Neural crest cell (in vitro differentiated cells): ENCODE measurements at places on chromosomes 4 and X. TPM values are rescaled to one million over a fixed set of nuclear protein-coding genes. Genes with fewer than 3 reads are reported as not detected.

GRCh38 chrX:72208126-72208800, 26.7 kb downstream of the PIN4 start:
- H3K4me3 ChIP-seq, result no peak overlapping the region
- no peak for DNase-seq
- H3K27ac ChIP-seq, result no peak overlapping the region
- no peaks in the 10 kb centered on the region for H3K4me1 ChIP-seq
- no peaks in the 10 kb centered on the region for H3K27me3 ChIP-seq

- H3K27me3 ChIP-seq, result no peaks in the 10 kb centered on the region
- H3K27ac ChIP-seq, result peak overlapping the region; percentile 76
- peaks cover 57% of the 10 kb centered on the region for H3K4me1 ChIP-seq
- peaks cover under 1% of the 10 kb centered on the region for H3K36me3 ChIP-seq
- H3K4me3 ChIP-seq, result peak overlapping the region; percentile 89
Observed at GRCh38 chr4:86358257-86358656, 1.6 kb downstream of the MAPK10 start.

Gene ADH1B
- total RNA-seq, result not detected in 2 replicates

DNA sequence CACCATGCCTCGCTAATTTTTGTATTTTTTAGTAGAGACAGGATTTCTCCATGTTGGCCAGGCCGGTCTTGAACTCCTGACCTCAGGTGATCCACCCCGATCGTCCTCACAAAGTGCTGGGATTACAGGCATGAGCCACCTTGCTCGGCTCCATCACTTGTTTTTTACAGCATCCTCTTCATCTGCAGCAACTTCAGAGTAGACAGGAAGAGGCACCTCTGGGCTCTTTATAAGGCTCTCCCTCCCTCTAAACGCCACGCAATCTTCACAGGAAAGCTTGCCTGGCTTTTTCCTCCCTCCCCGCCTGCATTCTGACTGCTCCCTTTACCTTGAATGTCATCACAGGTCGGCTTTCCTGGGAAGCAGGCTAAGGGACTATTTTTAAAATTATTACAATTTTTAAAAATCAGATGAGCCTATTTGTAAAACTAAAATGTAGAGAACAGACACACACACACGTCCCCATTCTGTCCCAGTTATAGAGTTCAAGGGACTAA, 111.5 kb upstream of the LDB2 start:
- no peaks in the 10 kb centered on the region for H3K27me3 ChIP-seq
- H3K4me3 ChIP-seq, result no peak overlapping the region
- H3K27ac ChIP-seq, result no peak overlapping the region
- H3K4me1 ChIP-seq, result peaks cover 11% of the 10 kb centered on the region
